Camera-type eye (tissue), 1 donor: ENCODE measurements at places on chromosomes 16 and 17. TPM values are rescaled to one million over a fixed set of nuclear protein-coding genes. Genes with fewer than 3 reads are reported as not detected.

The CCL16 gene
- not detected for total RNA-seq

The PPP1R1B gene
- 10.2 TPM for total RNA-seq

The C16orf86 gene
- total RNA-seq, result 4.7 TPM

The OTOP3 gene
- not detected for total RNA-seq

The NPIPA7 gene
- 3.7 TPM for total RNA-seq

The RHBDL1 gene
- total RNA-seq, result 4.3 TPM

The TSPOAP1 gene
- 52.3 TPM for total RNA-seq

The KLHL36 gene
- 54.0 TPM for total RNA-seq

The KCNJ12 gene
- 9.8 TPM for total RNA-seq

The IGF2BP1 gene
- total RNA-seq, result 12.0 TPM

The ITFG1 gene
- total RNA-seq, result 91.5 TPM

The ARL5C gene
- 1.3 TPM for total RNA-seq

The CMTM4 gene
- total RNA-seq, result 43.5 TPM

The SHISA6 gene
- 4.7 TPM for total RNA-seq

The SHCBP1 gene
- total RNA-seq, result 7.4 TPM

The ADAM11 gene
- 19.4 TPM for total RNA-seq

The SLC35G6 gene
- total RNA-seq, result not detected

The DLX3 gene
- 0.33 TPM for total RNA-seq

The DNAI2 gene
- 0.44 TPM for total RNA-seq

The MBTPS1 gene
- 149 TPM for total RNA-seq

The VAC14 gene
- total RNA-seq, result 27.9 TPM

The CTRB2 gene
- not detected for total RNA-seq

The CD300A gene
- total RNA-seq, result 1.8 TPM

The HES7 gene
- not detected for total RNA-seq

The AARSD1 gene
- 22.0 TPM for total RNA-seq

The TIMP2 gene
- total RNA-seq, result 119 TPM

The TRAP1 gene
- 84.4 TPM for total RNA-seq

The RAMP2 gene
- 26.2 TPM for total RNA-seq

The GPR142 gene
- 0.44 TPM for total RNA-seq

The MTSS2 gene
- total RNA-seq, result 55.0 TPM

The MYH1 gene
- 3.8 TPM for total RNA-seq

The GRB2 gene
- 101 TPM for total RNA-seq

The FBXO31 gene
- total RNA-seq, result 100 TPM

The PEX12 gene
- 7.6 TPM for total RNA-seq
